ENCODE measurements at places on chromosomes 12 and 14. TPM values are rescaled to one million over a fixed set of nuclear protein-coding genes. Genes with fewer than 3 reads are reported as not detected.

- DNase-seq, result no peak
These were observed 914.1 kb downstream of the TRHDE start for GRCh38 chr12:73186272-73186671.

DNA sequence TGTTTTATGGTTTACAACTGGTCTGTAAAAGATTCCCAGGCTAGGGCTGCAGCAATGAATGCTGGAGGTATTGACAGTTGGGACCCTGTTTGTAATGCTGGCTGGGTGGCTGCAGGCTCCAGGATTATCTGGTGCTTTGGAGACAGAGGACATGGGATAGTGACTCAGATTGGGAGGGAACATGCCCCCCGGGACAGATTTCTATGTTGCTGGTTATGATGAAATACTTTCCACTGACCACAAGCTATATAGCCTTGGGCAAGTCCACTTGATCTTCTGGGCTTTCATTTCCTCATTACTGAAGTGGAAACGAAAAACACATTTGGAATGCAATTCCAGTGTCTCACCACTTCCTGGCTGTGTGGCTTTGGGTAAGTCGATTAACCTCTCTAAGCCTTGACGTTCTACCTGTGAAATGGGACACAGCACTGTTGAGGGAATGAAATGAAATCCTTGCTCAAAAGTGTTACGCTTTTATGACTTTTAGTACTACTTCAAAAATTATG, 6.3 kb upstream of the TPCN1 start:
- DNase-seq, result no peak

DNA sequence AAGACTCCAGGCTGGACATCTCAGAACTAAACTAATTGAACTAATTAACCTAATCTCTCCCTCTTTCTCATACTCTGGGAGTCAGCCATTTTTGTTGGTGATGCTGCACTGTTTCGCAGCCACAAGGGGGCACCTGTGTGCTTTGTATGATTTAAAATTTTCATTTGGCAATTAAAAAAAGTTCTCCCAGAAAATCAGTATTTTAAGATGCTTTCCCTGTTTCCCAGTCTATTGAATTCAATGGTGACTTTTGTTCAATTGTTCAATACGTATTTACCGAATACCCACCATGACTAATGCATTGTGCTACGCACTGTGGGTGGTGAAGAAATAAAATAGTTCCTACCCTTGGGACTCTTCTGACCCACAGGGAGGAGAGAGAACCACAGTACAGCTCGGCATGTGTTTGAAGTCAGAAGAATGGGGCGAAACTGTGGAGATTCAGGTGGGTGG, 63.7 kb downstream of the ZNF664 start:
- DNase-seq, result no peak

Gene KRT79
- total RNA-seq, result not detected

DNA sequence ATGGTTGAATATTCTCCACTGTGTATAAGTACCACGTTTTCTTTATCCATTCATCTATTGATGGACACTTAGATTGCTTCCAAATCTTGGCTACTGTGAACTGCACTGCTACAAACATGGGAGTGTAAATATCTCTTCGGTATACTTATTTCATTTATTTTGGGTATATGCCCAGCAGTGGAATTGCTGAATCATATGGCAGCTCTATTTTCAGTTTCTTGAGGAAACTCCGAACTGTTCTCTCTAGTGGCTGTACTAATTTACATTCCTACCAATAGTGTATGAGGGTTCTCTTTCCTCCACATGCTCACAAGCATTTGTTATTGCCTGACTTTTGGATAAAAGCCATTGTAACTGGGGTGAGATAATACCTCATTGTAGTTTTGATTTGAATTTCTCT, 623.1 kb upstream of the LRFN5 start:
- DNase-seq, result no peak

Gene HOXC12
- not detected for total RNA-seq

Gene PRH2
- not detected for total RNA-seq

DNA sequence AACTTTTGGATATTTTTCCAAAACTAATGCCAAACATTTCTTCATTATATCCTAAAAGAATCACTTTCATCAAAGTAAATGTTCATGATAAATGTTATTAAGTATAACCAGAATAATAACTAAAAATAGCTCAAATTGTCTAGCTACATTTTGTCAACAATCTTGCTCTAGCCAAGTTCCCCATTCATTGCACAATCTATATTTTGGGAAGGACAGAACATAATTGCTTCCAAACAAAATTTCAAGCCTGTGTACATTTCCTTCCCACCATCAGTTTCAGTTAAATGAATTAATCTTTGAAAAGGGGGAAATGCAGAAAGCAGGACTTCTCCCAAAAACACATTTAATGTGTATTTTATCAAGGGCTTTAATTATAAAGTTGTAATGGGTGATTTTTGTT, 98.0 kb upstream of the PLEKHG7 start:
- no peak for DNase-seq

Gene TMEM233
- not detected for total RNA-seq

DNA sequence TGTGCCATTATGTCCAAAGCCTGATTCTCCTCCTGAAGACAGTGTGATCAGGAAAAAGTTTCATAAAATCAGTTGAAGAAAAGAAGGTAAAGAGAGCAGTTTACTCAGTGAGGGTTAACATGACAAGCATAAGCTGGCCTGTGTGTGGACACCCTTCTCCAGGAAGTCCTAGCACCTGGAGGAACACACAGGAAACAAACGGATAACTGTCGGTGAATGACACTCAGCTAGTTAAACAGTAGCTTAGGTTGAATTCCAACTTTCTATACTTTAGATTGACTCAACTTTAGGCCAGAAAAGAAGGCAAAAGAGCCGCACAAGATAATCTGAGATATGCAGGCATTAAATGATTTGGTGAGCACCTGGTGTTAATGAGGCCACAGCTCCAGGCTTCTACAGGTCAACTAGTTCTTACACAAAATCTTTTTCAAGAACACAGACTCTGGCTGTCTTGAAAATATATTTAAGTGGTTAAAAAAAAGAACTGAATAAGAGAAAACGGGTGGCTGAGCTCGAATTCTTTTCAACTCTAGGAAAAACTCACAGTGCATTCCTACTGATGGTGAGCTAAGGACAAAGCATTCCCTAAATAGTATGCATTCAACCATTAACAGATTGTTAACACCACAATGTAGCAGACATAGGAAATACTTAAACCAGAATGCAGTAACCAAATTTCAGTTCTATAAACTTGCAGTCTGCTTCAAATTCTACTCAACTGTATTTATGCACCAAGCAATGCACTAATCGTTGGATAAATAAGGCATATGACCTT, 56.9 kb upstream of the TSPAN8 start:
- DNase-seq, result no peak

DNA sequence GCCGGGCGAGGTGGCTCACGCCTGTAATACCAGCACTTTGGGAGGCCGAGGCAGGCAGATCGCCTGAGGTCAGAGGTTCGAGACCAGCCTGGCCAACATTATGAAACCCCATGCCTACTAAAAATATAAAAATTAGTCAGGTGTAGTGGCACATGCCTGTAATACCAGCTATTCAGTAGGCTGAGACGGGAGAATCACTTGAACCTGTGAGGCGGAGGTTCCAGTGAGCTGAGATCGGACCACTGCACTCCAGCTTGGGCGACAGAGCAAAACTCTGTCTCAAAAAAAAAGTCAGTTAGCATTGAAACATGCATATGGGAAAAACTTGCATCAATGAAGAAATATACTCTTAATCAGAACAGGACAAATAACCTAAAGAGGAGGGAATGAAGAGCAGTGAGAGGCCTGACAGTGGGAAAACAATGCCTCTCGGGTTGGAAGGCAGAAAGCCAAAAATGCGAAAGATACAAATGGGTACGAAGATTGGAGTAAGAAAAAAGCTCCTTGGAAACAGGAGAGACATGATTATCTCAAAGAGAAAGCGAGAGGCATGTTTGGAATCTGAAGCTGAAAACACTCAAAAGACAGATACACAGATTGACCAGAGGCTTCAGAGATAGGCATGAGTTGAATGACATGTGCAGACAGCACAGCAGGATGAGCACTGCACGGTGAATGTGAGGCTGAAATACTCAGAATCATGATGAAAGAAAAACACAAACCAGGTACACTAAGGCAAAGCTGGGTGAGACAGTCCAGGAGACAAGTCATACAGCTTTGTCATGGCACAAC, 30.6 kb downstream of the RESF1 start:
- no peak for DNase-seq

DNA sequence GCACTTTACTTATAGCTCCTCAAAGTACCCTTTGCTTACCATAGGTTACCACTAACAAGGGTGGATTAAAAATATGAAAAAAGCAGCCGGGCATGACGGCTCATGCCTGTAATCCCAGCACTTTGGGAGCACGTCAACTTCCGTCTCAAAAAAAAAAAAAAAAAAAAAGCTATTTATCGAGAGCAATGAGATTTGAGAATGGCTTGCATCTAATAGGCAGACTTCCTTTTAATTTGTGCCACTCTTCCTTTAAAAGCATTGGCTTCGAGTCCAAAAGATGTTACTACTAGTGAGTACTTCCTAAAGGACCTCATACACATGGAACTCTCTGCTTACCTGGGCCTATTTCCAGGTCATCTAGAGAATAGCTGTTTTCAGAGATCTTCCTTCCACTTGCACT, 38.5 kb upstream of the CERS5 start:
- DNase-seq, result no peak

DNA sequence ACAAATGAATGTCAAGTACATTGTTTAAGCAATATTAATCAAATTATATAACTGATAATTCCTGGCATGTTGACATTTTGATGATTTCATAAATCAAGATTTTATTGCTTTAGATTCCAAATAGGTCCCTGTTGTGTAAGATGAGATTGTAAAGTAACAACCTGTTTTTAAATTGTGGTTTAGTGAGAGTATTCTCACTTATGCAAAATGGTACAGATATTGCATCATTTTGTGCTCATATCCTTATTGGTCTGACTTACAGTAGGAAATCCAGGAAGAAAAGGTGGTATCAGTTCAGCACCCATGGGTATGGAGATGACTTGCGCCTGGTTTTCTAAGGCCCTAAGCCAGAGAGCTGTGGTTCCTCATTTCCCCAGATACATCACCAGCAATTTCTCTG, 165.5 kb downstream of the KIF21A start:
- no peak for DNase-seq

Gene LMO3
- total RNA-seq, result 39.4 TPM

GRCh38 chr14:105491366-105491973, 424 bp downstream of the TEDC1 start:
- peak; percentile 56 for DNase-seq

- DNase-seq, result no peak
These were observed 9.2 kb upstream of the NUAK1 start for GRCh38 chr12:106147956-106148355.

DNA sequence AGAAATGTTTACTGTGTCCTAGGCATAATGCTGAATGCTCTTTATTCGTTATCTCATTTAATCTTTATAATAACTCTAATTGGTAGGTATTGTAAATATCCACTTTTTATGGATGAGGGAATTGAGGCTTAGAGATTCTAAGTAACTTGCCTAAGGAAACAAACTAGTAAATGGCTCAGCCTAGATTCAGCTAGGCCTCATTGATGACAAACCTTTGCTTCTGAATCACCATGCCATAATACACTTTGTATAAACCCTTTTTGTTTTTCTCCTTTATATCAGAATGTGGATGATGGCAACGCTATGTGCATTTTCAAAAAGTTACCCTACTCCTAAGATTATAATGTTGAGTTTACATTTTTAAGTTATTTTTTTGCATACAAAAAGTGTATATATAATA, 34.0 kb downstream of the MNAT1 start:
- no peak for DNase-seq

GRCh38 chr12:64744422-64745258, 14.6 kb downstream of the GNS start:
- DNase-seq, result no peak

DNA sequence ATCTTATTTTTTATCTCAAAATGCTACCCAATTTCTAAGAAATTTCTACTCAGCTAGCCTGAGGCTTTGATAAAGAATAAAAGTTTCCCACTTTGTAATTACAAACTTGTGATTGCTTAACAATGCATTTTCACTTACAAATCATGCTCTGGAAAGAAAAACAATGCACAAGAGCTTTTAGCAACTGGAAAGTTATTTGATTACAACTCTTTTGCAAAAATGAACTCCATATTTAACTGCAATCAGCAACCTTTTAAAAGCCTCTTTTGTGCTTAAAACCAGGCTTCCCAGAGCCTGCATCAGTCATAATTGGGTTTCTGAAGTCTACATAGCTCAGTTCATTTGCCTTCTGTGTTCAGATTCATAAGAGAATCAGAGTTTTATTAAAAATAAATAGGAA, 395.2 kb downstream of the PAWR start:
- no peak for DNase-seq

GRCh38 chr12:91404441-91404840, 221.8 kb upstream of the DCN start:
- DNase-seq, result no peak

Gene TDRD9
- total RNA-seq, result not detected

GRCh38 chr12:123519141-123520001, 14.1 kb downstream of the RILPL1 start:
- no peak for DNase-seq

Gene PSME1
- total RNA-seq, result 103 TPM

Gene GLT8D2
- 0.80 TPM for total RNA-seq

Gene KLRK1
- total RNA-seq, result not detected

GRCh38 chr14:99255621-99256482, 16.1 kb downstream of the BCL11B start:
- DNase-seq, result no peak

- no peak for DNase-seq
These were observed 77.2 kb upstream of the DUSP6 start for GRCh38 chr12:89429528-89429927.

DNA sequence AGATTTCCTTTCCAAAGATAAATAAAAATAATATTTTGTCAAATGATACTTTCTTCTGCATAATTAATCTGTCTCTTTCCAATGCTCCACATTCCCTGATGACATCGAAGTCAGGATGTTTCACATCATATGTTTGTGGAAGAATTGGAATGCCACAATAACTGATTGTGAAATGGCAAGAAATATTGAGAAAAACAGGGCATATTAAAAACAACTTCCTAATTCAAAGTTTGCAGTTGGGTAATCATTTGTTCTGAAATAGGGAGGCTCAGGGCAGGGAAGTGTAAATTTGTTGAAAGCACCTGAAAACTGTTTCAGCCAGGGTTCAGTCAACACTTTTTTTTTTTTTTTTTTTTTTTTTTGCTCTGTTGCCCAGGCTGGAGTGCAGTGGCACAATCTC, 50.7 kb downstream of the BCAT1 start:
- no peak for DNase-seq

- no peak for DNase-seq
These were observed 54.8 kb upstream of the RASSF8 start for GRCh38 chr12:25903603-25904245.

Gene GLT1D1
- total RNA-seq, result 5.7 TPM

DNA sequence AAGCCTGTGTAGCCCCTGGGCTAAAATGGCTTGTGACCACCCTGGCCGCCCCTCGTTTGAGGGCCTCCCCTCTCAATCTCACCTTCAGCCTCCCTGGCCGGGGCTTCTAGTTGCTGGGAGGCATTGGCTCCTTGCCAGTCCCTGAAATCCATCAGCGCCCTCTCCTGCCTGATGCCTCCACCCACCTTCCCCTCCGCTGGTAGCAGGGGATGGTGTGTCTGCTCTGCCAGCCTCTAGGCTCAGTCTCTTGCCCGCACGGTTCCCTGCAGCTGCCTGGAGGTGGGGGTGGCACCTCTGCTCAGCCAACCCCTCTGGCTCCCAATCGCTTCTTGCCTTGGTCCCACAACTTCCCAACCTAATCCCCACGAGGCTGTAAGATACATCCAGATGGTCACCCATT, 167.9 kb downstream of the PHETA1 start:
- no peak for DNase-seq

All from progenitor cell of endocrine pancreas (in vitro differentiated cells).